Right hindlimb (tissue), 1 donor: ENCODE measurements at places on chromosomes 11 and 22.
A peak's percentile ranks its signal among the peaks of the same experiment; 100 is the strongest.

DNA sequence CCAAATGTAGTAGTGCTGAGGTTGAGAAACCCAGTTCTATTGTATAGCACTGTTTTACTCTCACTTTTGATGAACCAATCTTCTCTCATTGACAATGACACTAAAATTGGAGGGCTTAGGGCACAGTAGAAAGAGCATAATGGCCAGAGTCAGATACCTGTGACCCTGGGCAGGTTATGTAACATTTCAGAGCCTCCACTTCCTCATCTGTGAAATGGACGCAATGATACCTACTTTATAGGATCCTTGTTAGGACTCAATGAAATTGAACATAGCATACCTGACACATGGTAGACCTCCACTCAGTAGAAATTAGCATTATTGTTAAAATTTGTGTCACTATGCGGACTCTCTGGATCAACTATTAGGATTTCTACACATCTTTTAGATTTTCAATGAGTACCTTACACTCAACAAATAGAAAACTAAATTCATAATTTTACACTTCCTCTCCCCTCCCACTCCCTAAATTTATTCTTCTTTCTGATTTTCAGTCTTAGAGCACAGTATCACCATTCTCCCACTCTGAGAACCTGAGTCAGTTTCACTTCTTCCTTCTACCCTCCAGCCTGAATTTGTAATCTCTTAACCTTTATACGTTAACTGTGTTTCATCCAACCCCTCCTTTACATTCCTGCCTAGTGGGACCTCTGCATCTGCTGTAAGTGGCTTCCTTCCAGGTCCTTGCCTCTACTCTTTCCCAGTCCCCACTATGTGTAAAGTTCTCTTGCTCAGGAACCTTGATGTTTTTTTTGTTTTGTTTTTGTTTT, 78.3 kb downstream of the MICAL2 start:
- DNase-seq, result no peak

- DNase-seq, result no peak
Measured at GRCh38 chr11:88308576-88308975, 29.0 kb downstream of the CTSC start.

DNA sequence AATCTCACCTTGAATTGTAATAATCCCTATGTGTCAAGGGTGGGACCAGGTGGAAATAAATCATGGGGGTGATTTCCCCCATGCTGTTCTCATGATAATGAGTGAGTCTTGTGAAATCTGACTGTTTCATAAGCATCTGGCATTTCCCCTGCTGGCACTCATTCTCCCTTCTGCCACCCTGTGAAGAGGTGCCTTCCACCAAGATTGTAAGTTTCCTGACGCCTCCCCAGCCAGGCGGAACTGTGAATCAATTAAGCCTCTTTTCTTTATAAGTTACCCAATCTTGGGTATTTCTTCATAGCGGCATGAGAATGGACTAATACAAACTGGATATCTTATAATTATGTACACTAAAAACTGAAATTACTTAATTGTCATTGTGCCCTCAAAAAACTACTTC, 189.2 kb upstream of the API5 start:
- DNase-seq, result no peak

- DNase-seq, result no peak
Measured at GRCh38 chr11:115585361-115586024, 81.3 kb upstream of the CADM1 start.

DNA sequence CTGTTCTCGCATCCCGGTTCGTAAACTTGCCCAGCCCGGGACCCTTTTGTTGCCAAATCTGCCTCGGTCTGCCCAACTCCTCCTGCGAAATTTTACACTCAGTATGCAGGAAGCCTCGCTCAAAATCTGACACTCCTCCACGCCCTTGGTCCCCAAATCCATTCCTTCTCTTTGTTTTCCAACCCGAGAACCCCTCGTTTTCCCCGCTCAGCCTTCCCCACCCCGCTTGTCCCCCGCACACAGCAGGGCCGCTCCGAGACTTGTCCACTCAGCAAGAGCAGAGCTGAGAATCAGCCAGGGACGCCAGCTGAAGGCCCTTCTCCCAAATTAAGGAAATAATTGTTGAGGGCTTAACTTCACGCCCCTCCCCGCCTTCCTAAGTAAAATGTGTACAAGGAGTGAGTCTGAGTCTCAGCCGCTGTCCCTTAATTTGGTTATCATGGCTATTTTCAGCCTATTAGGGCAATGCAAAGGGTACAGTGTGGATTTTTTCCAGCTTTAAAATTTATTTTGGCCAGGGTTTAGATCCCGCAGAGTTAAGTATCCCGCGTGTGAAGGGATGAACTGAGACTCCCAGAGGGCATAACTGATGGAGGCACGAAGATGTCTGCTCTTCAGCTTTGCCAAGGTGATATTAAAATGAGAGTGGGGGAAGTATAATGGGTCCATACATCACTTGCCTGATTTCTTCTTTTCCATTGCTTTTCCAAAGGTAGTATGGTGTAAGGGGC, 581 bp upstream of the FBXO3 start:
- no peak for DNase-seq

GRCh38 chr22:29382580-29383302, 5.6 kb downstream of the AP1B1 start:
- DNase-seq, result no peak

GRCh38 chr11:9688716-9689511, 25.0 kb downstream of the SWAP70 start:
- DNase-seq, result no peak

- DNase-seq, result no peak
Measured at GRCh38 chr11:67665541-67666302, 8.7 kb downstream of the ALDH3B2 start.

DNA sequence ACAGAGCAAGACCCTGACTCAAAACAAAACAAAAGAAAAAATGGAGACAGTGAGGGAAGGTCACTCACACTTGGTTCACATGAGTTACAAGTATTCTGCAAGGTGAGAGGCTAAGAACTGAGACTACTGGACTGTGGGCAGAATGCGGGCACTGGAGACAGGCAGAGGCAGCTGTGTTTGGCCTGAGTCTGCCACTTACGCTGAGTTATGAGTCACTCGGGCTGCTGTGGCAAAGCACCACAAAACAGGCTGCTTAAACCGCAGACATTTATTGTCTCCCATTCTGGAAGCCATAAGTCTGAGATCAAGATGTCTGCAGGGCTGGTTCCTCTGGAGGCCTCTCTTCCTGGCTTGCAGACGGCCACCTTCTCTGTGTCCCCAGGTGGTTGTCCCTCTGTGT, 122.8 kb downstream of the SHANK2 start:
- DNase-seq, result peak; percentile 45

GRCh38 chr22:50016308-50016987, 3.9 kb upstream of the IL17REL start:
- DNase-seq, result peak; percentile 11
